ENCODE measurements at places on chromosomes 3 and 15.

- DNase-seq, result no peak
Measured at GRCh38 chr3:140845882-140846281, 95.8 kb upstream of the SLC25A36 start.

- DNase-seq, result no peak
Measured at GRCh38 chr15:88788036-88788435, 15.2 kb upstream of the ACAN start.

GRCh38 chr3:76308541-76308940 lies 523.2 kb upstream of the ZNF717 start:
- DNase-seq, result no peak

DNA sequence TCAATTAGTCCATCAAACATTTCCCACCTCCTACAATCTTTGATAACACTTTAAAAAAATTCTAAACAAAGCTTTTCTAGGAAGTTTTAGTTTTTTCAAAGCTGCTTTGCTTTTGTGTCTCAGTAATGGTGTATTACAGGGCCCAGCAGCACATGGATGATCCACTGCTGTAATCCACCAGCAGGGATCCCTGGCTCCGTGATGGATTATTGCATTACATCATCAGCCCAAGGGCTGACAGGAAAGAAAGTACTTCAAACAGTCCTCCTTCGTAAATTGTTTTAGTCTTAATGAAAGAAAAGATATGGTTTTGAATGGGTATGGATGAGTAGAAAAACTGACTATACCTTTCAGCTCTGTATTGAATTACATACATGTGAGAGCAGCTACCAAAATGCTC lies 688.9 kb upstream of the NAALADL2 start:
- no peak for DNase-seq

GRCh38 chr3:56147354-56147753 lies 320.9 kb downstream of the ERC2 start:
- DNase-seq, result no peak

DNA sequence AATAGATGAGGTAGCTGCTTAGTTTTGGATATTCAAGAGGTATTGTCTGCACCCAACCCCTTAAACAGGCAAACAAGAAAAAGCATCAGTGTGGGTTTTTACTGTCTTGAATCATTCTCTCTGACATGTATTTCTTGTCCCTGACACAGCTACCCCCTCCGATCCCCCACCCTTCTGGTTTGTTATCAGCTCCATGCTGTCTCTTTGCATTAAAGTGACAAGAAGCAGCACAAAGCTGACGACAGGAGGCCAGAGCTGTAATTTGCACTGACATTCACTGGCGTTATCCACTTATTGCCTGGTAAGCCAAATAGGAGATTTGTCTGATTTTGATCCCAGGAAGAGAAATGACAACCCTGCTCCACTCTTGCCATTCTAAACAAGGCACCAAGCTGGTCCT lies 83.3 kb upstream of the SNRK start:
- DNase-seq, result no peak

DNA sequence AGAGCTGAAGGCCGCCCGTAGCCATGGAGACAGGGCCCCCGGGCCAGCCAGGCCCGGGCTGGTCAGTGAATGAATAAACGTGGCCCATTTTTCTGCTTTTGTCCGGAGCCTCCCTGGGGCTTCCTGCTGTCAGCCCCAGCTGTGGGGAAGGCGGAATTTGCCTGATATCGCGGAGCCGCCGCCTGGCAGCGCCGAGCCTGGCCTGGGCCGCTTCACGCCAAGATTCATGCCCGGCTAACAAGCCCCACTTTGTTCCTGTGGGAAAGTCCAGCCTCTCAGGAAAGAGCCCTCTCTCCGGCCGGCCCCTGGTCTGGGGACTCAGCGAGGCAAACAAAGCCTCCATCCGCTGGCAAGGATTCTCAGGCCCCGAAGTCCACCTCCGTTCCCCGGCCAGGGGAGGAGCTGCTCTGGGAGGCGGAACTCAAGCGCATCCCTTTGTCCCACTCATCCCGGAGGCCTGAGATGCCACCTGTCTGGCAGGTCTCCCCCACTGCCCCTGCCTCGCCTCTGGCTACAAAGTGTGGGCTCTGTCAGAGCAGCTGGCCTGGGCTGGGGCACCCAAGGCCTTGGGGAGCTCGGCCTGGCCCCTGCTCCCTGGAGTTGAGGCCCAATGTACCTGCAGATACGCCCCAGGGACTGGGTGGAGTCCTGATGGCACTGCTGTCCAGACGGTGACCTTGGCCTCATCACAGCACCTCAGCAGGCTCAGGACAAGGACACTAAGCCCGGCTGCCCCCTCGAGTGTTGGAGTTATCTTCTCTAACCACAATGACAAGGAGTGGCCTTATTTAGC lies 51.6 kb upstream of the SLC6A11 start:
- DNase-seq, result no peak

- no peak for DNase-seq
Measured at GRCh38 chr3:133037436-133037835, 755 bp upstream of the TMEM108 start.

DNA sequence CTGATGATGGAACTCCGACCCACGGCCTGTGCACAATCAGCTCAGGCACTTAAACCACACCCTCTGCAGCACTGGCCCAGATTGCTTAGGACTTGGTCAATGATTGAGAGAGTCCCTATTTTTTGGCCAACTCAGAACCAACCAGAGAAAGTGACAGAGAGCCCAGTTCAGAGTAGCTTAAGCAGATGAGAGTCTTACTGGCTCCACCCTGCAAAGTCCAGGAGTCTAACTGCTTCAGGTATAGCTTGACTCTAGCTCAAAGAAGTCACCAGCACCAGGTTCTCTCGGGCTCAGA lies 20.1 kb downstream of the SLC6A20 start:
- DNase-seq, result no peak

- no peak for DNase-seq
Measured at GRCh38 chr3:138188013-138188730, 1.1 kb downstream of the ARMC8 start.

DNA sequence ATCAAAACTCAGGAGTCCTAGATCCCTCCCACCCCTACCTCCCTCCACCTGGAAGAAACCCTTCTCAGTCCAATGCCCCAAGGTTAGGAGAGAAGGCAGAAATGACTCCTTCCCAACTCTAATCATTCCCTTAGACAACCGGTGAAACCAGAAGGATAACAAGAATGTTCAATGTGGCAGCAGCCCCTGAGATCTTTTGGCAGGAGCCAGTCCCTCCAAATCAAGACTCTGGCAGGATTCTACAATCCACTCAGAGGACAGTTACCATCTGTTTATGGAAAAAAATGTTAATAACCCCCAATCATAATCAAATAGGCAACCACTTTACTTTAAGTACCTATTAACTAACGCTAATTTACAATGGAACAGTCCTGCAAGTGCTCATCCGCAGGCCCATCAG lies 136.5 kb downstream of the NTRK3 start:
- DNase-seq, result no peak

DNA sequence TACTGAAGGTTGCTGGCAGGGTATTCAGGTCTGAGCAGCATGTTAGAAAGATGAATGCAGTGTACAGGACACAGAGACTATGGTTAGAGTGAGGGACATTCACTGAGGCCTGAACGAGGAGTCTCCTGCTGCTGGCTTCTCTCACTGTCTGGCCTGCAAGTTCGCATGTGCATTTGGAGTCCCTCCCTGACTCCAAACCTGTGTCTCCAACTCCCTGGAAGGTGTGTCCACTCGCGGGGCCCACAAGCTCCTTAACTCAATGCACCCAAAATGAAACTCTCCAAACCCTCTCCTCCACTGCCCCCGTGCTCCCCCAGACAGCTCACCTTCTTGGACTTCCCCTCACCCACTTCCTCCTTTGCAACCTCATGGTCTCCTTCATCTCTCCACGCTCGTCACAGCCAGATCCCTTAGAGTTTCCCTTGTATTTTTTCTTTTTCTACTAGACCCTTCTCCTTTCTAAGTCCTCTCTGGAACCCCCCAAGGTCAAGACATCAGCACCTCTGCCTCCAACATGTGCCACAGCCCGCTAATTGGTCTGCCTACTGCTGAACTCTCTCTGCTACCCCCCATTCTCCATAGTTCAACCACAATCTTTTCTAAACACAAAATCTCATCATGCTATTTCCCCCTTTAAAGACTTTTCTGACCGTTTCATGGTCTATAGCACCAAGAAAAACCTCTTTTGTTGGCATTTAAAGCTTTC lies 58.3 kb downstream of the HES1 start:
- DNase-seq, result no peak

- no peak for DNase-seq
Measured at GRCh38 chr15:100189319-100189718, 152.5 kb downstream of the ADAMTS17 start.

- DNase-seq, result no peak
Measured at GRCh38 chr15:89307791-89308190, 26.8 kb downstream of the POLG start.

DNA sequence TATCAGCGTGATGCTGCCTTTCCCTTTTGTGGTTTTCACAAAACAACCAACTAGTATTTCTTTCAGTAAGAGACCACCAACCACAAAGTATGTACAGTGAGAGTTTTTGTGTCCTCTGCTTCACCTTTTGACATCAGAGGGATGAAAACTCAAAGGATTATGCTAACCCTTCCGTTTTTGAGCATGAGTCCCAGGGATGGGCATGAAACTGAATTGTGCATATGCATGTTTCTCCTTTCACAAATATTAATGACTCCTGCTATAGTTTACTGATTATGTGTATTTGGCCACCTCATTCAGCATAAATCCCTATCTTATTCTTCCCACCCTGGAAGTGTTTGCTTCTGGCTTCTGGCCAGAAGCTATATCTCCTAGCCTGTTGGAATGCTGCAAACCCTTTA lies 59.2 kb downstream of the RSRC1 start:
- no peak for DNase-seq

DNA sequence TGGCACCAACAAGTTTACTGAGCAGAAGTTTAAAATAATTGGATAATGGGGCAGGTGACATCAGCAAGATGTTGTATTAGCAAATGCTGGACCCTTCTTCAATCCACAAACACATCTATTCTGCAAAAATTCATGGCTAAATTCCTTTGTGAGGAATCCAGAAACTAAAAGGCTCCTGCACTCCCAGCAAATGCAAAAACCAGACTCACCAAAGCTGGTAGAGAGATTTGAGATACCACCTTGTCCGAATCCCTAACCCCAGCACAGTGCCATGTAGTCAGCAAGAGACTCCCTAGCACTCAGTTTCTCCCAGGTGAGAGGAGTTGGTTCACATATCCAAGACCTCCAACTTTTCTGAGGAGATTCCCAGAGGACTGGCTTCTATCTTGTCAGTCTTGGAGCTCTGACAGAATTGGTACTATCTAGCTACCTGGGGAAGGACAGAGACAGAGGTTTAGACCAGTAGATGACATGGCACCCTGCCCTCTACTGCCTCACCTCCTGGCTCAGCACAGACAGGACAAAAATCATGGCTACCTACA lies 21.8 kb downstream of the GREM1 start:
- no peak for DNase-seq

DNA sequence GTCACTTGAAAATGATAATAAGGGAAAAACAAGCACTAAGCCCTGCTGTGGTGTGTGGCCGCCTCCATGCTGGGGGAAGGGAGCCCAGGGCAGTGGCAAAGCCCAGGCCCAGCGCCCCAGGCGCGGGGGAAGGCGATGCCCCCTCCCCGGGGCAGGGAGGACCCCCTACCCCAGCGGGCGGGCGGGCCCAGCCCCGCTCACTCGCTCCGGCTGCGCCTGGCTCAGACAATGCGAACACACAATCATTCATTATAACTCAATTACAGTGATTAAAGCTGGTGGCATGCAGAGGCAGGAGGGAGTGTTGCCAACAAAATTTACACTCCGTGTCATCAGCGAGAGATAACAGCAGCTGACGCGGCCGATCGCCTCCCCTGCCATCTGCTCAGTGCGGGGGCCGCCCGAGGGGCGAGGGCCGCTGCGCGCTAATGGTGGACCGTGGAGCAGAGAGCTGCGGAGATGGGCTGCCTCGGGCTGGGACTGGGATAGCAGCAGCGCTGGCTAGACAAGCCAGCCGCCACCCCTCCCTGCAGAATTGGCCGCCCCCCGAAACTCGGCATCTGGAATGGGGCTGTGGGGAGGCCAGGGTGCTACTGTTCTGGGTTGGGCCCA lies 64.1 kb downstream of the TLE3 start:
- no peak for DNase-seq

DNA sequence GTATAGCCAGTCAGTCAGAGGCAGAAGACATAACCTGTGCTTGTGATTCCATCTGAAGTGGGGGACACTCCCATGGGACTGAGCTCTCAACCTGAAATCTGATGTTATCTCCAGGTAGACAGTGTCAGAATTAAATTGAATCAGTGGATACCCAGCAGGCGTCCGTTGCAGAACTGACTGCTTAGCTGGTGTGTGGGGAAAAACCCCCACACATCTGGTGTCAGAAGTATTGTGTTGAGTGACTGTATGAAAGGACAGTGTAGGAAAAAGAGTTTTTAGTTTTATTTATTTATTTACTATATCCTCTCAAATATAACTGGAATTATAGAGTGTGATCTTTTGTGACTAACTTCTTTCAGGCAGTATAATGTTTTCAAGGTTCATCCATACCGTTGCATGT lies 10.4 kb downstream of the KPNA4 start:
- no peak for DNase-seq

- DNase-seq, result no peak
Measured at GRCh38 chr3:13607821-13608597, 59.1 kb downstream of the FBLN2 start.

GRCh38 chr15:42355291-42355690 lies 4.0 kb upstream of the CAPN3 start:
- no peak for DNase-seq

- no peak for DNase-seq
Measured at GRCh38 chr3:173135059-173135458, 6.0 kb downstream of the SPATA16 start.

DNA sequence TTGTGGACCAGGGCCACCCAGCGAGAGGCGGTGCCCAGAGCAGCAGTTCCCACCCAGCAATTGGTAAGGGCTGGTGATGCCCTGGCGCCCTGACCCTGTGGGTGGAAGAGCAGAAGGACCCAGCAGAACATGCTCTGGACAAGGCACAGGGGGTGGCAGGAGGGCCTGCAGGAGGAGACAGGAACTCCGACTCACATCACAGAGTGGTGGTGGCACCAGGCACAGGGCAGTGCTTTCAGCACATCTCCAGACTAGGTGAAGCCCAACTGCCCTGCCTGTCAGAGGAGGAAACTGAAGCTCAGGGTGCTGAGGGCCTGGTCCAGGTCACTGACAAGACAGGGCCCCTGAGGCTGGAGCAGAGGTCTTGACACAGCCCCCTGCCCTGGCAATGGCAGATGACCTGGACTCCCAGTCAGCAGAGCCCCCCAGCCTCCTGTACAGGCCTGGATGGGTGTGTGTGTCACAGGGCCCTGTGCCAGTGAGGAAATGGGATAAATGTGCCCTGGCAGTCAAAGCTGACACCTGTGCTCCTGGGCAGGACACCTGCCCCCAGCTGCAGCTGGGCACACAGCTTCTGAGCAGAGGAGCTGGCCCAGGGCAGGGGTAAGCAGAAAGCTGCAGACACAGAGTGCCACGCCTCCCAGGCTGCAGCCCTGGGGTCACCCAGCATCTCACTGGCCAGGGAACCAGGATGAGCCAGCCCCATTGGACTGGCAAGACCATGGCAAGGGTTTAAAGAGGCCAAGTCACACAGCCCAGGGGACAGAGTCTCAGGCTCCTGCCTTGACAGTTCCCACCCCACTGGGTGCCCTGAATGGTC lies 11.4 kb downstream of the KLF15 start:
- DNase-seq, result no peak

- no peak for DNase-seq
Measured at GRCh38 chr15:90234096-90234988, at the start of gene GDPGP1. TSS of gene GDPGP1 (plus strand) at chr15:90234209. CDS start at chr15:90240909, 6,700 bp downstream.
